ENCODE measurements at places on chromosomes 5 and 9.
A peak's percentile ranks its signal among the peaks of the same experiment; 100 is the strongest.

- DNase-seq, result peak; percentile 54
Observed at GRCh38 chr5:926417-927171, 33.9 kb downstream of the TRIP13 start.

DNA sequence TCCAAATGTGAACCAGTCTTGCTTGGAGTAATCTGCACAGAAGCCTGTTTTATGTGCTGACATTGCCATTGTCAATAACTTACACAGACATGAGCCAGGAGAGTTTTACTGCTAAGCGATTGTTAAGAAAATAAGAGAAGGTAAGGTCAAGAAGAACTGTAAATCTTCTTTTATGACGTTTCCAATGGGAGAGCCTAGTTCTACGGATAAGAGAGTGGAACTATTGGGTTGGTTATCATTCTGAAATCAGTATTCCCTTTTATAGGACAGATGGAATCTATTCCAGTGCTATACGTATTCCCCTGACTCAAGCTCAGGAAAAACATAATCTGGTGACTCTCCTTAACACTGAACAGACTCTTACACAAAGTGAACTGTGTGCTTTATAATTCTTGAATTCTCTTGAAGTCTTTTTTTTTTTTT is 137.9 kb upstream of the OTULINL start:
- no peak for DNase-seq

GRCh38 chr5:9156282-9156681 is 389.6 kb downstream of the SEMA5A start:
- peak; percentile 50 for DNase-seq

GRCh38 chr5:174553556-174553955 is 170.8 kb upstream of the MSX2 start:
- DNase-seq, result no peak

- no peak for DNase-seq
Observed at GRCh38 chr5:34034534-34035327, 8.3 kb downstream of the C1QTNF3 start.

GRCh38 chr5:6568889-6569288 is 64.0 kb downstream of the NSUN2 start:
- DNase-seq, result no peak

- DNase-seq, result no peak
Observed at GRCh38 chr5:143819716-143820115, 7.8 kb downstream of the HMHB1 start.

- DNase-seq, result no peak
Observed at GRCh38 chr9:21969011-21969940, 24.9 kb downstream of the CDKN2A start.

DNA sequence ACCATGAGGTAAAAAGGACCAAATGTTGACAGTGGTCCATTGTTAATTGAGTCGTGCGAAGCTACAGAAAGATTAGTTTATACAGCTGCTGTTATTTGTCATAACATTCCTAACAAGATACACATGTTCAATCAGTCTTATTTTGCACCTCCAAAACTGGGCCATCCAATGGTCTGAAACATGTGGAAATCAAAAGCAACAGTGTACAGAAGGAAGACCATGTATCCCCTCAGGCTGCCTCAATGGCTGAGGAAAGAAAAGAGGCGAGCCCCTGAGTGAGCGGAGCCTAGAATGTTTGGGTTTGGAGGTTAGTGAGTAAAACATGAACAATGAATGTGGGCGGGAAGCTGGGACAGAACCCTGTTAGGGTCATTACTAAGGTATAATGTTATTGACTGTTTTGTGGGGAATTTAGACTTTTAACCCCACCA is 35.6 kb downstream of the NFIB start:
- DNase-seq, result no peak

GRCh38 chr5:122944051-122944450 is 92.5 kb downstream of the PPIC start:
- DNase-seq, result no peak

- DNase-seq, result peak; percentile 23
Observed at GRCh38 chr5:1643651-1644392, 120.1 kb upstream of the LPCAT1 start.

DNA sequence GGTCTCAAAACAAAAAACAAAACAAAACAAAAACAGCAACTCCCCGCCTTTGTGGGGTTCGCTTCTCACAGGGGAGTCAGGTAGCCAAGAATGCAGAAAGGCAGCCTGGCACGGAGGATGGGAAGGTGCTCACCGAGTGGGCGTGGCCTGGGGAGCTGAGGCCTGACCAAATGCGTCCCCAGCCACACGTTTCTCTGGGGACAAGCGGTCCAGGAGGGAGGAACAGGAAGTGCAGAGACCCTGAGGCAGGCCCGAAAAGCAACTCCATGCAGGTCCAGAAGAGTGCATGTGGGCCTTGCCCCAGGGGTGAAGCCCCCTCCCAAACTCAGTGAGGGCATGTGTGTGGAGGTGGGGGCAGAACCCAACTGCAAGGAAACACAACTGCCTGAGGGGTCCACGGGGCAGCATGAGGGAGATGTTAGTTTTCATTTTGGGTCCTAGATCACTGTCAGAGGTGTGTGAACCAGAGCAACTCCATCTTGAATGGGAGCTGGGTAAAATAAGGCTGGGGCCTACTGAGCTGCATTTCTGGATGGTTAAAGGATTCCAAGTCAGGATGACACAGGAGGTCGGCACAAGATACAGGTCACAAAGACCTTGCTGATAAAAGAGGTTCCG is 2.6 kb upstream of the UAP1L1 start:
- no peak for DNase-seq

DNA sequence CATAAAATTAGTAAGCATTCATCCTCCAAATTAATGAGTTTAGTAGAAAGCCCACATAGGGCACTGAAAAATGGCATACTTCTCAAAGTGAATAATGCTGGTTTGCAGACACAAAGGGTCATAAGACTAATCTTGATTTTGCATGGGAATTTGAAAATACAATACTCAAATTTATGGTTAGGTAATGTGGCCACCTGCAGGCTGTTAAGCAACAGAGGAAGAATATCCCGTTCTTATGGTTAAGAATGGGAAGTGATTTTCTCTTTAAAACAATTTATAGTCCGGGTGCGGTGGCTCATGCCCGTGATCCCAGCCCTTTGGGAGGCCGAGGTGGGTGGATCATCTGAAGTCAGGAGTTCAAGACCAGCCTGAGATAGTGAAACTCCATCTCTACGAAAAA is 9.4 kb upstream of the PLCXD3 start:
- no peak for DNase-seq

DNA sequence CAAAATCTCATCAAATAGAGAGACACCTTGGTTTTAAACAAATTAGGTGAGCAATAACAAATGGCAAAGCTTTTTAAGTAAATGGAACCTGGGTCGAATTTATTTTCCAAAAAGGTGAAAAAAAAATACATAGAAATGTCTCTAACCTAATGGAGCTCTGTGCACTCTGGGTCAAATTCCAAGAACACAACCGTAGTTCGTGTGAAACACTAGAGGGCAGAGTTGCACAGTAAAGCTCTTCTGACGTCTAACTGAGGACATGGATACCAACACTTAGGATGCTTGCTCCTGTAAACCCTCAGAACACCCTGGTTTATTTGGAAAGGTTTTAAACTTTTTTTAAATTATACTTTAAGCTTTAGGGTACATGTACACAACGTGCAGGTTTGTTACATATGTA is 18.9 kb downstream of the MARCHF11 start:
- DNase-seq, result no peak

GRCh38 chr9:87734106-87734505 is 8.2 kb downstream of the CTSL start:
- DNase-seq, result no peak

GRCh38 chr9:15416880-15417279 is 5.8 kb upstream of the SNAPC3 start:
- peak; percentile 58 for DNase-seq

DNA sequence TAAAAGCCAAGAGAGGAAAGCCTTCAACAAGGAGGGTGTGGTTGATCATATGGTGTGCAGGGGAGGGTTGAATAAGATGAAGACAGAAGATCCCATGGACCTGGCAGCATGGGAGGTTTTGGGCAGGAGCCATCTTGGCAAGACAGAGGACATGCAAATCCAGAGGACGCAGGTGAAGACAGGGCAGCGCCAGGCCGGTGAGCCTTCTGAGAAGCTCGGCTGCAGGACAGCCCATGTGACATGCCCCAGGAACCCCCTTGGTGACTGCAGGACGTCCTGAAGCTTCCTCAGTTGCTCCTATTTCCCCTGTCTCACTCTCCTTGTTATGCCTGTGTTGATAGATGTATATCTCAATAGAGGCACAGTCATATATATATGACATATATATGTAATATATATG is 159.4 kb downstream of the GADD45G start:
- no peak for DNase-seq

DNA sequence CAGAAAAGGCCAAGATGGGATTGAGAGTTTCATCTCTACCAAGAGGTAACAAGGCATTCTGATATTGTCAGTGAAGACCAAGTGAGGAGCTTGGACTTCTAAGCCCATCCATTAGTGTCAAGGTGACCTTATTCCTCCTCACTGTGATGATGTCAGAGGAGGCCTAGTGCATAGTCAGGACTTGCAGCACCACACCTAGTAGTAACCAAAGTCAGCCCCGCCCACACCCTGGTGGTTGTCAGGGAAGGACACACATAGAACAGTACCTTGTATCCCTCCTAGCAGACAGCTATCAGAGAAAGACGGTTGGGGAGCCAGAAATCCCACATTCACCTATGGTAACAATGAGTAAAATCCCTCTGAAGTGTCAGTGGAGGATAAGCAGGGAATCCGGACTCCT is 111.7 kb downstream of the AP3B1 start:
- no peak for DNase-seq

GRCh38 chr5:179795049-179795862 is 1.5 kb downstream of the LTC4S start:
- peak; percentile 73 for DNase-seq

GRCh38 chr5:152056931-152057330 is 132.3 kb upstream of the GLRA1 start:
- DNase-seq, result no peak

- DNase-seq, result no peak
Observed at GRCh38 chr5:176722757-176723156, 75.5 kb downstream of the TSPAN17 start.

DNA sequence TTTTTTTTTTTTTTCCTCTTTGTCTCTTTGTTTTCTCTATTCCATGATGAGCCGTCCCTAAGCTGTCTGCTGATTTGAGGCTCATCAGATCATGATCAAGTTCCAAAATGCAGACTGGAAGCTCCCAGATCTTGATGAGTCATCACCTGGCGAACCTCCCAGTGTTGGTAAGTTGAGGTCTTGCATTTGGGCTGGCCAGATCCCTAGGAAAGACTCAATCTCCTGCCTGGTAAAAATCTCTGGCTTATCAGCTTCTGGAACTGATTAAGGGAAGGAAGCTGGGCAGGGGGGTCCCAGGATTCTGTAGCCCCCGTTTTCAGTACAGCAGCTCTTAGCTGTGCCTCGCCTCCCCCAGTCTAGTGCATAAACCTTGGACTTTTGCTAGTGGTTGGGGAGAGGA is 69.0 kb downstream of the TSPAN17 start:
- peak; percentile 66 for DNase-seq

Measured in SK-N-SH (cell line).